ENCODE measurements at places on chromosomes 7 and 10.

- DNase-seq = no peak
Observed at GRCh38 chr10:49756031-49756430, 6.1 kb downstream of the OGDHL start.

- DNase-seq = no peak
Observed at GRCh38 chr7:97043281-97043680, 18.6 kb upstream of the DLX5 start.

DNA sequence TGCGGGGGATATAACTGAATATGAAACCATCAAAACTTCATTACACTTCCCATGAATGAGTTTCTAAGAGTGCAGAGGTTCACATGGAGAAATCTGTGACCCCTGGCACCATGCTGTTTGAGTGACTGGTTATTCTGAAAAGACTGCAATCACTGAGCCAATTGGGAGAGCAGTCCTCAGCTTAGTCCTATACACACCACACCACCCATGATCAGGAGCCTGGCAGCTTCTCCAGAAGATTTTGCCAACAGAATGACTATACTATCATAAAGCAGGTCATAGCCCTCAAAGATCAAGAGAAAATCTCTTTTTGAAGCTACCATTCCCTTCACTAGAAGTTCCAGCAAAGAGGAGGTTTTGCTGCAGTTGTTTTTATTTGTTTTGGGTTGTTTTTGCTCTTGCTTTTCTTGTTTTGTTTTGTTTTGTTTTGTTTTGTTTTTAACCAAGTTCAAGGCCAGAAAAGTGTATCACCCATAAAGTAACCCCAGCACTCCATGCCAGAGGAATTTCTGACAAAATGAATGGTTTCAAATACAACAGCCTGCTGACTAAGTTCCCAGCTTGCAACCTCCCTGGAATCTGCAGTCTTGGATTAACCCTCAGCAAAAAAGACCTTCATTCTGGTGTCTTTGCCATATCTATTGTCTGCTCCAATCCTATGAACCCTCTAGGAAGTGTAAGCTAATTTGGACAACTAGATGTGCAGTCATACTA lies 19.7 kb upstream of the HGF start:
- no peak for DNase-seq

DNA sequence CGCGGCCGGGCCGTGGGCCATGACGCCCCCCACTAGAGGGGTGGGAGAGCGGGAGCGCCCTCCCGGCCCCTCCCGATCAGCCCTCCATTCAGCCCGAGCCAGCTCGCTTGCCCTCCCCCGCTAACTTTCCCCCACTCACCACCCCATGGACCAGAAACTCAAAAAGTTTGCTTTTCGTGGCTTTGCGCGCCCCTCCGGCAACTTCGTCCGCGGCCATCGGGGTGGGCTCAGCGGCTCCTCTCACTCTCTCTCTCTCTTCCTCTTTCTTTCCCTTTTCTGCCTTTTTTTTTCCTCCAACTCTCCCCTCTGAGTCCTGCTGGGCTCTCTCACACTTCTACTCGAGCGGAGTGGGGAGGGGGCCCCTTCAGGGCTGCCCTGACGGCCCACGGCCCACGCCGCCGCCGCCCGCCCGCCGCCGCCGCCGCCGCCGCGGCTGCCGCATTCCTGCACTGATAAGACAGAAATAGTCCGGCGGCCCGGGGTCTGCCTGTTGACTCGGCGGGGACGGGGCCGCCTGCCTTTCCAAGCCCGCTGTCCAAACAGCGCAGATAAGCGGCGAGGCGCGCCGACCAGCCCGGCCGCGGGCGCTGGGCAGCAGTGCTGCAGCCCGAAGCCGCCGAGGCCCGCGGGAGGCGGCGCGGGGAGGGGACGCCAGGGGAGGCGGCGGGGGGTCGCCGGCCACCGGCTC lies at the start of gene SMARCD3:
Gene SMARCD3 (minus strand): TSS at position 349 of the 688 bp plus-strand sequence. CDS start 132 bp downstream, at position 217.
- no peak for DNase-seq

DNA sequence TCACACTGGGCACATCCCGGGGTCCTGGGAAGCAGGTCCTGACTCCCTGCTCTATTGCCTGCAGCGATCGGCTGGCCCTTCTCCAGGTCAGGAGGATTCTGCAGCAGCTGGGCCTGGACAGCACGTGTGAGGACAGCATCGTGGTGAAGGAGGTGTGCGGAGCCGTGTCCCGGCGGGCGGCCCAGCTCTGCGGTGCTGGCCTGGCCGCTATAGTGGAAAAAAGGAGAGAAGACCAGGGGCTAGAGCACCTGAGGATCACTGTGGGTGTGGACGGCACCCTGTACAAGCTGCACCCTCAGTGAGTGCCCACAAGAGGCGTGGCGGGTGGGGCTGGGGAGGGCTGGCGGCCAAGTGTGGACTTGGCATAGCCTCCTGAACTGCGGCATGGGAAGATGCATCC lies 12.8 kb upstream of the HK1 start:
- no peak for DNase-seq

DNA sequence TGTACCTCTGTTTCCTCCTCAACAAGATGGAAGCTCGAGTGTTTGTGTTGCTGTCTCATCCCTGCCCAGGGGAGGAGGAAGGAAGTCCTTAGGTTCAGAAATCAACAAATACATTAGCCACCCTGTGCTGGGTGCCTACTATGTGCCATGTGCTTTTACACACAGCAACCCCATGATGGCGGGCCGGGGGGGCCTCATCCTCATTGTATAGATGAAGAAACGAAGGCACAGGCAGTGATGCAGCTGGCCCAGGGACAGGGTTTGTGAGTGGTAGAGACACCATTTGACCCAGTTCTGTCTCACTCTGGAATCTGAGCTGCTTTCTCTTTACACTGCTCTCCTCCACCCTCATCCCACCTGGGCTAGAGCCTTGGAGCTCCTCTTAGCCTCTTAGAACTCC lies 1.9 kb upstream of the CALHM2 start:
- no peak for DNase-seq

GRCh38 chr7:116999311-116999710 lies 46.0 kb downstream of the ST7 start:
- no peak for DNase-seq

DNA sequence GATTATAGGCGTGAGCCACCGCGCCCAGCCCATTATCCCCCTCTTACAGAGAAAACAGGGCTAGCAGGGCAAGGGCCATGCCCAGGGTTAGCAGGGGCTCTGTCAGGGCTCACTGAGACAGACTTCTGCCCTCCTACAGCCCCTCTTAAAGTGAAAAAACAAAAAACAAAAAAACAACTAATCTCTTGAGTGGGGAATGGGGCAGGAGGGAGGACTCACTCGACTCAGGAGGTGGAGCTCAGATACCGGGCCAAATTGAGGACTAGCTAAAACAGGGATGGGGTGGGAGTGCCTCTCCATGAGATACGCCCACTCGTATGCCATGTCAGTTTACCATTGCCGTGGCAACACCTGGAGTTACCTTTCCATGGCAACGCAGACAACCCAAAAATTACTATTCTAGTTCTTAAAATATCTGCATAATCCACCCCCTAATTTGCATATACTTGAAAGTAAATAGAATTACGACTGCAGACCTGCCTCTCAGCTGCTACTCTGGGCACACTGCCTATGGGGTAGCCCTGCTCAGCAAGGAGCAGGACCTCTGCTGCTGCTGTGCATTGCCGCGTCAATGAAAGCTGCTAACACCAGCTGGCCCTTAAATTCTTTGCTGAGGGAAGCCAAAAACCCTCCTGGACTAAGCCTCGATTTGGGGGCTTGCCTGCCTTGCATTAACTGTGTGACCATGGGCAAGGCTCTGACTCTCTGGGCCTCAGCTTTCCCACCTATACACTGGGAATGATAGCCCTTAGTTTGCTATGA lies 13.4 kb downstream of the SSC4D start:
- DNase-seq = no peak

- no peak for DNase-seq
Observed at GRCh38 chr10:95792874-95793285, 36.9 kb downstream of the ENTPD1 start.

DNA sequence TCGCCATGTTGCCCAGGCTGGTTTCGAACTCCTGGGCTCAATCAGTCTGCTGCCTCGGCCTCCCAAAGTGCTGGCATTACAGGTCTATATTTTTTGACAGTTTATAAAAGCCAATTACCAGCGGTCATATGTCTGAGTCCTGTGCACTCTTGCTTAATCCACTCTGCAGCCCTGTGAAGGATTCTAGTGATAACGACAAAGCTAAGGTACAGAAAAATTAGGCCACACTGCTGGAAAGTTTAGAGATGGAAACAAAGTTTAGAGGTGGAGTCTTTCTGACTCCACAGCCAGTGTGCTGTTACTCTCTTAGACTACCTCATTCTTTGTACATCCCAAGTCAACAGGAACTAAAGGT lies 707 bp downstream of the PTER start:
- no peak for DNase-seq

DNA sequence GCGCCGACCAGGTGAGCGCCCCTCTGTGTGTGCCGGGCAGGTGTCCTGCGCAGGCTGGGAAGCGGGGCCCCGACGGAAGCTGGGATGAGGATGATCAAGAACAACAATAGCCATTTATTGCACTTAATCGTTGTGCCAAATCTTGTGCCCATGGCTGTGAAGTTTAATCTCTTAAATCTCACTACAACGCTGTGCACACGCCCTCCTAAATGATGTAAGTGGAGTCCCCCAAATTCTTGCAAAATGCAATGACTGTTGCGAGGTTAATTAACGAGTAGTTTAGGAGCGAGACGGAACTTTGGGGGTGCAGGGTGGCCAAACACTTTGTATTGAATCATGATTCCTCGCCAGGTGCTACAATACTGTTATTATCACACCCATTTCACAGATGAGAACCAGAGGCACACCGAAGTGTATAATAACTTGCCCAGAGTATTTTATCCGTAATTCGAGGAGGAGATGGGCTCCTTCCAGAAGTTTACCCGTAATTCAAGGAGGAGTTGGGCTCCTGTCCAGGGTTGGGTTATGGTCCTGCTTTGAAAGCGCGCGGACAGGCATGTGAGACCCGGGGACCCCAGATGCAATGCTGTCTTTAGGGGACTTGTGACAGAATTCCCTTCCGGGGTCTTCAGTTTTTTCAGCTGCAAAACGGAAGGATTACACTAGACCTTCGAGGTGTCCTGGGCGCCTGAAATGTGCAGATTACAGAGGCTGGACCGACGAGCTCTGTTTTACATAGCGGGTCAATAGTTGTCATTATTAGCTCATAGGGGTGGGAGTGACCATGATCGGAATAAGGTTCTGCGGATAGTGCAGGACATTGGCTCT lies 1.0 kb downstream of the FFAR4 start:
- DNase-seq = no peak

DNA sequence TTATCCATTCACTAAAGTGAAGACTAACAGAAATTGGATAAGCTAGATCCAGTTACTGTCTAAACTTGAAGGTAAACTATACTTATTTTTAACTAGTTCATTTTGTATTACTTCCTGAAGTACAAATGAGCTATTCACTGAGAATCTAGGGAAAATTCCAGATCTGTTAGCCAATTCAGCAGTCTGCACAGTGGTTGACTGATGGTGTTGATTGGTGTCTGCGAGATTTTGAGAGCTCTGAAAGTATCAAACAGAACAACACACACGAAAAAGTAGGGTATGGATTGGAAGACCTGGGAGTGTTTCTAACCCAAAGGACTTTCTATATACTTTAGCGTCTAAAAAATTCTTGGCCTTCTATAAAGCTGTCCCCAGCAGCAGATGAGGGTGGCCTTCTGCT lies 33.6 kb upstream of the AGR2 start:
- no peak for DNase-seq

DNA sequence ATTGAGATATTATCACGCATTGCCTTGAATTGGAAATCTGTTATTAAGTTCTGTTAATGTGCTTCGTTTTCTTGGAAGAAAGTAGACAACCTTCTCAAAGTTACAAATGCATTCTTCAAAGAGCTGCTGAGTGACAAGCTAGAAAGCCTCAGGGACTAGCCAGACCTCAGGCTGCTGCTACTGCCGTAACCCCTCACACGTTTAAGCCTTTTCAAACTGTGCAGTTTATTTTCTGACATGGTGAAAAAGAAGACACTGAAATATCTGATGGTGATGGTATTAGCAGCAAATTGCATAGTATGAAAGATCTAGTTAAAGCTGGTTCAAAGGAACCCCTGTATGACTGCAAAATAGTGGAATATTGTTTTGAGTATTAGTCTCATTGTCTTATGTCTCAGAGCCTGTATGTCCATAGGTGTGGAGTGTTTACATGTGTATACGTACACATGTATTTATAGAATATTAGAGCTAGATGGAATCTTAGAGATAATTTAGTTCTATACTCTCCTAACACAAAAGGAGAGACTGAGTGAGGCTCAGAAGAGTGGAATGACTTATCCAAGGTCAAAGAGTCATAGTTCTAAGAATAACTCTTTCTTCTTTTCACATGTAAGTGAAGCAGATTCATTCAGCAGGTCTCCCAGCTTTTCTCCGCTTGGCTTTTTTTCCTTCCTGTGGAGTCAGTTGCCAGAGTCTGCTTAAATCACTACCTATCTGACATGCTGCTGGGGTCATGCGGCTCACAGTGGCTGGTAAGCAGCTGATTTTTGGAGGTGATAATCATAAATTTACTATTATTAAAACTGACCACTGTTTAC lies 431.9 kb downstream of the PLXDC2 start:
- DNase-seq = no peak

- no peak for DNase-seq
Observed at GRCh38 chr10:9615189-9615588, 1402.5 kb upstream of the CELF2 start.

GRCh38 chr7:37826825-37827224 lies 21.6 kb upstream of the NME8 start:
- DNase-seq = no peak

DNA sequence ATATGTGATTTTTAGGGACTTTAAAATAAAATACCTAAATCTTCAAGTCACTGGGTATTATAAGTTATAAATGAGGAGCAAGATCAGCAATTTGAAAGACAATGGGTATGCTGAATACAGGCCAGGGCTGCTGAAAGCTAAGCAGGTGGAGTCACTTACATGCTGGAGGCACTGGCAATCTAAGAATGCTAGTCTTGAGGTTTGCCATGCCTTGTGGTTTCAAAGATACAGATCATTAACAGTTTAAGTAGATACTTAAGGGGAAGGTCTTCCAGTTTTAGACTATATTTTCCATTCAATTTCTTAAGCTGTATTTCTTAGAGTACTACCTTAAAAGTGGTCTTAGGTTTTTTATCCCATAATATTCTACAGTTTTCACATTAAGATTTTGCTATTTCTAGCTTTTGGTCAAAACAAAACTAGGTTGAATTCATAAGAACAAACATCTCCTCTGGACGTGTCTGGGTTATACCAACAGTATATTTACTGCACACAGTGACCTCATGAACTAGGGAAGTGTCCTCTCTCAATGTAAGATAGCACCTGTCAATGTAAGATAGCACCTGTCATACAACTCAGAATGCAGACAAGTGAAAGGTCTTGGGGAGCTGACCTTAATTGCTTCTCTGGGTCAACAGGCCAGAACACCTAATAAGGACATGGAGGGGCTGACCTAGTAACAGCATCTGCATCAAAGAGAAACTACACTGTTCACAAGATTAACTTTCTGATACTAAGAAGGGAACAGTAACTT lies 2.0 kb downstream of the SRI start:
- no peak for DNase-seq
